ENCODE measurements at places on chromosomes 1 and 21. TPM values are rescaled to one million over a fixed set of nuclear protein-coding genes. Genes with fewer than 3 reads are reported as not detected.

DNA sequence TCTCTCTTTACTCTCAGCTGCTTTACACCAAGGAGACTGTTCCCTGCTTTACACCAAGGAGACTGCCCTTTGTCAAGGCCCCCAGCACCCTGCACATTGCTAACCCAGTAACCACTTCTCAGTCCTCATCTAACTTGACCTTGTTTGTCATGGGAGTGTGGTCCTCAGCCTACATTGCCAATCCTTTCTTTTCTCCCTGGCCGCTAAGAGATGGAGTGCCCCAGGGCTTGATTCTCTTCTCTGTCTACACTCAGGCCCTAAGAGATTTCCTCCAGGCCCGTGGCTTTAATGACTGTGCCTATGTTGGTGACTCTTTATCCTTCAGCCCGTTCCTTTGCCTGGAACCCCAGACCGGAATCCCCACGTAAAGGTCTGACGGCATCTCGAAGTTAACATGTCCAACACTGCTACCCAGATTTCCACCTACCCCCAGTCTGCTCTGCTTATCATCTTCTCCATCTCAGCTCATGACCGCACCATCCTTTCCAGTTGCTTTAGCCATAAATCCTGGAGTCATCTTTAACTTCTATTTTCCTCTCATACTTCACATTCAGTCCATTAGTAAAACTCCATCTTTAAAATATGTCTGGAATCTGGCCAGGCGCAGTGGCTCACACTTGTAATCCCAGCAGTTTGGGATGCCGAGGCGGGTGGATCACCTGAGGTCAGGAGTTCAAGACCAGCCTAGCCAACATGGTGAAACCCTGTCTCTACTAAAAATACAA, 9.5 kb upstream of the SEMA4A start:
- no peak for DNase-seq

- DNase-seq, result peak; percentile 68
These were observed 18.7 kb downstream of the C1orf198 start for GRCh38 chr1:230849451-230850224.

DNA sequence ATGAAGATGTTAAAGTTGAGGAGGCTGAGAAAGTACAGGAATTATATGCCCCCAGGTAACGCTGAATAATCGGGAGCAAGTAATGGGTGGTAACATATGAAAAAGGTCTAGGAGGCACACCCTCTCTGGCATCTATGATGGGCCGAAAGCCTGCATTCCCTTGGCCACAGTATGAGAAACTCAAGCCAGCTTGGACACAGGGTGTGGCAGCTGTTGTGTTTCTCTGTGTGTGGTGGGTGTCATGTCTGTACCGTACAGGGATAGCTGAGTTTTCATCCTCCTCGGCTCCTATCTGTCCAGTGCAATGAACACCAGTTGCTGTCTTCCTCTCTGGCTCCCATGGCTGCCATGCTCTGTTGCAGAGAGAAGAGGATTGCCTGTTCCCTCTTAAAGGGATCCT, 32.9 kb downstream of the NBPF3 start:
- DNase-seq, result no peak

DNA sequence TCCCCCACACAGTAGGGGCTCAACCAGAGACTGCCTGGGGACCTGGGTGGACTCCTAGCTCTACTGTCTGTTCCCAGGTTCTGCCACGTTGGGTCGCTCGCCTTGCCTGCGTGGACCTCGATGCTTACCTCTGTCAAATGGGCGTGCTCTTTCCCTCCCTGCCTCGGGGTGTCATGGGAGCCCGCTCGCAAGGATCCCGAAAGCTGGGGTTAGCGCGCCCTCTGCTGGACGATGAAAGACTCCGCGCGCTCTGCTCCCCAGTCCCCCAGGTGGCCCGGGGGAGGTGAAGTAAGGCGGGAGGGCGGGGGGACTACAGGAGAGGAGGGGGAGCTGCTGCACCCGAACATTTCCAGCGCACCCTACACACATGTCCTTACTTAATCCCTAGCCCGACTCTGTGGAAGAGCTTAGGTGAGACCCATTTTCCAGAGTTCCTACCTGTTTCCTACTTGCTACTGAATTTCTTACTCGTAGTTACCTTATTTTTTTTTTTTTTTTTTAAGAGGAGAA, 2.3 kb upstream of the BSND start:
- peak; percentile 73 for DNase-seq

- no peak for DNase-seq
These were observed 129.9 kb downstream of the GLUL start for GRCh38 chr1:182261655-182262054.

GRCh38 chr1:244065063-244065793, 14.1 kb downstream of the ZBTB18 start:
- no peak for DNase-seq

- peak; percentile 81 for DNase-seq
These were observed 69.5 kb downstream of the LHX8 start for GRCh38 chr1:75203415-75204277.

DNA sequence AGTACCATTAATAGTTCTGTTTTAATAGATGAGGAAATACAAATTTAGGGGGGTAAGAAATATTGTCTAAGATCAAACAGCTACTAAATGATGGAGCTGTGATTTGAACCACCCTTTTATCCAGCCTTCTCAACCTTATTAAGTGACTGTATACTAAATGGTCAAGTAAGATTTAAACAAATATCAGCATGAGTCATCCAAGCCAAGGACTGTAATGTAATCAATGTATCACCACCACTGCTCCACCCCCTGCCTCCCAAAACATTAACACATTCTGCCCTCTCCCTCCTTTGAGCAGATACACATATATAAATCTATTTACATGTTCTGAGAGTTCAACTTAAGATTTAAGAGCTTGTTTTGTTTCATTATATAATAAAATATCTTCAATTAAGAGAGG, 58.9 kb downstream of the LRRC40 start:
- DNase-seq, result peak; percentile 33

DNA sequence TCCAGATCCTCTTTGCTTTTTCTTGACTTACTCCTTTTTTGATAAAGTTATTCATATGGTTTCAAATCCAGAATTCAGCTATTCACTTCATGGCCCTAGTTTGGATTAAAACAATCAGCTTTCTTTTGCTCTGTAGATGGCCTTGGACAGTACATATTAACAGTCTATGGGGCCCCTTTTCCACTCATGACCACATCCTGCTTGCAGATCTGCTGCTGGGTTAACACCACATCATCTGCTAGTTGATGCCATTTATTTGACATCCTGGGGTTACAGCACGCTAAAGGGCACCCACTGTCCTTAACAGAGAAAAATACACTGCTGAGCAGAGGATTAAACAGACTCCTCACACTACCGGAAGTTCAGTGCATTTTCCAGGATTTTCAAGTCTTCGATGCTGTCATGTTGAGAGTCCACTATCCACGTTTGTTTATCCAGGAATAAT, 941 bp upstream of the IFI16 start:
- peak; percentile 20 for DNase-seq

GRCh38 chr1:84402060-84402459, 3.8 kb downstream of the DNASE2B start:
- DNase-seq, result no peak

DNA sequence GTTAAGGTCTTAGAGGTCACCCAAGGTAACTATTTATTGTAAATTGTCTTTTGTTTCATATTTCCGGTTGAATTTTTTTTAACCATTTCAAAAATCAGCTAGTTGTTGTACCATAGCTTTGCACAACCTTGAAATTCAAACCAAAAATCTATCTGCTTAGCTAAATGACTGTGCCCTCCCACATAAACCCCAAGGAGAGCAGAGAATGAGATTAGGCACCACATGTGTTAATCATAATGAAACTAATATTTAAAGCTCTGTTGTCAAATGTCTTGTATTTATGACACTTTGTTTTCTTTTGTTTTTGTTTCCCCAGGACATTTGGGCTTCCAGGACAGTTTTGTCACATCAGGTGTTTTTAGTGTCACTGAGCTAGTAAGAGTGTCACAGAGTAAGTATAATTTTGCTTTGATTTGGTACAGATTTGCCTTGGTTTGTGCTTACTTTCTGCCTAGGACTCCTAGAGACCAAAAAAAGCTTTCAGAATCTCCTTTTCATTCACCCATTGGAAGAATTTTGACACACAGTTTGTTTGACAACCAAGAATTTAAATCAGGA, 249.9 kb downstream of the NFIA start:
- no peak for DNase-seq

- DNase-seq, result peak; percentile 53
These were observed 515.5 kb downstream of the BRINP3 start for GRCh38 chr1:189962181-189962580.

Gene GPR37L1
- 0.02 TPM for total RNA-seq

Gene PTPRC
- total RNA-seq, result 0.14 TPM

Gene CYP4A22
- not detected for total RNA-seq

Gene LIPI
- not detected for total RNA-seq

Gene S100A1
- total RNA-seq, result 0.91 TPM
